ENCODE measurements at places on chromosomes 3 and 15. TPM values are rescaled to one million over a fixed set of nuclear protein-coding genes. Genes with fewer than 3 reads are reported as not detected.

Gene CFAP20DC
- 0.20 TPM for total RNA-seq

Gene GP5
- not detected for total RNA-seq

Gene CCR8
- not detected for total RNA-seq

Gene NPAP1
- under 0.01 TPM for total RNA-seq

Gene ACTL6A
- 47.0 TPM for total RNA-seq

Gene SLC38A3
- total RNA-seq: not detected

Gene LRRC34
- total RNA-seq: 1.3 TPM

GRCh38 chr3:113825090-113825489, 13.5 kb upstream of the GRAMD1C start:
- H3K27me3 ChIP-seq: no peaks in the 10 kb centered on the region
- H3K4me1 ChIP-seq: peaks cover under 1% of the 10 kb centered on the region
- H3K27ac ChIP-seq: no peak overlapping the region
- H3K4me3 ChIP-seq: no peak overlapping the region
- no peak for DNase-seq
- no peaks in the 10 kb centered on the region for H3K36me3 ChIP-seq

GRCh38 chr15:80578206-80578595, 116.9 kb upstream of the ABHD17C start:
- no peak for DNase-seq
- H3K4me1 ChIP-seq: no peaks in the 10 kb centered on the region
- H3K4me3 ChIP-seq: no peak overlapping the region
- H3K27me3 ChIP-seq: no peaks in the 10 kb centered on the region

GRCh38 chr3:52306978-52307377, 9.1 kb upstream of the DNAH1 start:
- no peak for DNase-seq
- no peak overlapping the region for H3K27ac ChIP-seq
- H3K36me3 ChIP-seq: no peaks in the 10 kb centered on the region
- peaks cover 3% of the 10 kb centered on the region for H3K4me1 ChIP-seq
- no peak overlapping the region for H3K4me3 ChIP-seq

- no peak overlapping the region for H3K4me3 ChIP-seq
- H3K27ac ChIP-seq: no peak overlapping the region
- no peaks in the 10 kb centered on the region for H3K36me3 ChIP-seq
These were observed 541.2 kb downstream of the RBMS3 start for GRCh38 chr3:29822071-29822470.

- no peaks in the 10 kb centered on the region for H3K4me1 ChIP-seq
- H3K36me3 ChIP-seq: no peaks in the 10 kb centered on the region
- no peak overlapping the region for H3K27ac ChIP-seq
- peak; percentile 33 for DNase-seq
- H3K27me3 ChIP-seq: no peaks in the 10 kb centered on the region
- H3K4me3 ChIP-seq: no peak overlapping the region
These were observed 6.5 kb downstream of the CHST13 start for GRCh38 chr3:126530171-126531050.

DNA sequence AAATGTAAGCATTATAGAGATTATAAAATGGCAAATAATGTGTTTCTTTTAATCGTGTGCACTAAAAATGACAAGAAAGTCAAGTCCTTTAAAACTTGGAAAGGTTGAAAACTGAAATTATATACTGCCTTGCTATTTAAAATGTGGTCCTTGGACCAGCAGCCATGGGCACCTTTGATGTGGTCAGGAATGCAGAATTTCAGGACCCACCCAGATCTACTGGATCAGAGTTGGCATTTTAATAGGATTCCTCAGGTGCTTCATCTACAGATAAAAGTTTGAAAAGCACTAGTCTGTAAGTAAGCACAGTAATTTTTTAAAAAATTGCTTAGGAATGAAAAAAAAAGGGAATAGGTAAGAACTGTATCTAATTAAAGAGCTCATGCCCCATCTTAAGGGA, 55.8 kb downstream of the ADAMTS9 start:
- H3K4me1 ChIP-seq: no peaks in the 10 kb centered on the region
- H3K4me3 ChIP-seq: no peak overlapping the region
- H3K36me3 ChIP-seq: no peaks in the 10 kb centered on the region
- no peak overlapping the region for H3K27ac ChIP-seq
- H3K27me3 ChIP-seq: no peaks in the 10 kb centered on the region
- DNase-seq: no peak

DNA sequence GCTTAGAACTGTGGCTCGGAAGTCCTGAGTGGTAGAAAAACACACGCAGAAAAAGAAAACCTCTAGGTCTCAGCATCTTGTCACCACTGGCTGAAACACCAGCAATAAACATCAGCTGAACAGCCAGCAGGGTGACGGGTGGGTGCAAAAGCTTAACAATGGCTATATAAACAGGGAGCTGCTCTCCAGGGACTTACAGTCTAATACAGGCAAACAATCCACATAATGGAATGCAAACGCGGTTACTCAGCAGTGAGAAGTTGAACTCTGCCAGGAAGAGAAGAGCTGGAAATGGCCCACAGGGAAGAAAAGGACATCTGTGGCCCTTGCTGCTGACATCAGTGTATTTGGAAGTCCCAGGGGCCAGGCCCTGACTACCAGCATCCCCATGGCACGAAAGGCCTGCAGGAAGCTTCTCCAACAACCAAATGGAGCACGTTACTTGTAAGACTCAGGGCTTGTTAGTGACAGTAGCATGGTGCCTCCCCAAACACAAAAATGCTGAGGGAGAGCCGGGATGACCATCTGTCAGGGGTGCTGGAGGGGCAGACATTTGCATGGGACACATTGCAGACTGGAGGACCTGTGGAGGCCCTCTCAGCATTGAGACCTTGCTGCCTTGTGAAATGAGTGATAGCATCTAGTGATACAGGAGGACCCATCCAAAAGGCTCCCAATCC, 3.0 kb downstream of the HEG1 start:
- no peak for DNase-seq
- peak overlapping the region; percentile 87 for H3K27ac ChIP-seq
- no peaks in the 10 kb centered on the region for H3K36me3 ChIP-seq
- peaks cover 70% of the 10 kb centered on the region for H3K4me1 ChIP-seq
- H3K4me3 ChIP-seq: peak overlapping the region; percentile 5

DNA sequence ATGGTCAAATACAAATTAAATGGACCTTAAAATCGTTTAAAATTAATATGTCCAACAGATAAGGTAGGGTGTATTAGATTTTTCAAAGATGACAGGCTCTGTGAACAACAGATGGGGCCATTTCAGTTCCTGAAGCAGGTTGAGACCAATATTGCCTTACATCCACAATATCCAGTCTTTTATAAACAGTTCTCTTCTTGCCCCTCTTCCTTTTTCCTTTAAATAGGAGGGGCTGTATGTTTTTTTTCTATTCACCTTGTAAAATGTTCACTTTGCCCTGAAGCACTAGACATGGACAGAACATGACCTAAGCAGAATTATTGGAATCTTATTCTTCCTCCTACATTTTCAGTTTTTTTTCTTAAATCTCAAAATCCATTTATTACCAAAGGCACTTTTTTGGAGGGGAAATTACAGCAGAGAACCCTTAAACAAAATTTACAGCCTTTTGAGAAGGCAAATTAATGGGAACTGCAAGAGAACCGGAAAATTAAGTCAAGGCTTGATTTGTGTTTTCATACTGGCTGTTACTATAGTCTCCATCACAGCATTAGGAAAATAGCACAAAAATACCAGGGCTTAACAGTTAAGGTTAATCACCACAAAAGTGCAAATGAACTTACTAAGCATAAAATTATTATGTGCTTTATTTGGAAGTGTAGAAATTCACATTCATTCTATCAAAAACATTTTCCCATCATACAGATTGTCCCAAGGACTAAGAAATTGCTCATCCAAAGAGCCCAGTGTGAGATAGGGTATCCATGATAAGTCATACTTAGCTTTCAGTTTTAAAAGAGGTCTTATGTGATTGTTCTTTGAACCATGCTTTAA, 55.8 kb downstream of the CMSS1 start:
- H3K27ac ChIP-seq: peak overlapping the region; percentile 88
- DNase-seq: no peak
- peak overlapping the region; percentile 58 for H3K4me3 ChIP-seq
- H3K36me3 ChIP-seq: no peaks in the 10 kb centered on the region

- H3K36me3 ChIP-seq: no peaks in the 10 kb centered on the region
- no peaks in the 10 kb centered on the region for H3K4me1 ChIP-seq
- H3K27ac ChIP-seq: no peak overlapping the region
- DNase-seq: no peak
- H3K27me3 ChIP-seq: no peaks in the 10 kb centered on the region
- no peak overlapping the region for H3K4me3 ChIP-seq
These were observed 16.5 kb upstream of the MUSTN1 start for GRCh38 chr3:52851348-52851747.

DNA sequence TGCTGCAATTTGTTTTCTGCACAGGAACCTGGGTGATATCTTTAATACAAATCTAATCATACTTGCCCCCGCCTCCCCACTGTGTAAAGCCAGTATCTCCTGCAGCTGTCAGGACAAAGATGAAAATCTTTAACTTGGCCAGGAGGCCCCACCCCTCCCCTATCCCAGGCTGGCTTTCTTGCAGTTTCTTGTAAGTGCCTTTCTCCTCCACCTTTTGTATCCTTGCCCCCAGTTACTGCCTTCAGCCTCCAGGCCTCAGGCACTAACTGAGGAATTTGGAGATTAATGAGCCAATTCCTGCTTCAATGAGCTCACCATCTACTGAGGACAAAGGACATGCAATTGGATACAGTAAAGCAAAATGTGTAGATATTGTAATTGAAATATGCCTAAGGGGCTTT, 6.5 kb downstream of the GCSAM start:
- H3K4me3 ChIP-seq: no peak overlapping the region
- no peak overlapping the region for H3K27ac ChIP-seq
- H3K27me3 ChIP-seq: no peaks in the 10 kb centered on the region
- no peaks in the 10 kb centered on the region for H3K4me1 ChIP-seq
- no peak for DNase-seq

- H3K4me3 ChIP-seq: no peak overlapping the region
- no peaks in the 10 kb centered on the region for H3K4me1 ChIP-seq
- DNase-seq: no peak
- no peak overlapping the region for H3K27ac ChIP-seq
These were observed 92.1 kb upstream of the GADL1 start for GRCh38 chr3:30986551-30986950.

- H3K27ac ChIP-seq: no peak overlapping the region
- no peaks in the 10 kb centered on the region for H3K4me1 ChIP-seq
- H3K27me3 ChIP-seq: no peaks in the 10 kb centered on the region
- H3K36me3 ChIP-seq: no peaks in the 10 kb centered on the region
- no peak for DNase-seq
These were observed 138.4 kb downstream of the PLCL2 start for GRCh38 chr3:17023006-17023664.

GRCh38 chr3:14418296-14419250, 16.2 kb downstream of the SLC6A6 start:
- H3K4me1 ChIP-seq: peaks cover 8% of the 10 kb centered on the region
- peak; percentile 55 for DNase-seq
- H3K4me3 ChIP-seq: no peak overlapping the region
- H3K27me3 ChIP-seq: no peaks in the 10 kb centered on the region
- H3K27ac ChIP-seq: no peak overlapping the region

GRCh38 chr3:125481786-125482185, 38.2 kb downstream of the SNX4 start:
- H3K4me3 ChIP-seq: no peak overlapping the region
- H3K27ac ChIP-seq: no peak overlapping the region
- no peak for DNase-seq
- no peaks in the 10 kb centered on the region for H3K4me1 ChIP-seq
- no peaks in the 10 kb centered on the region for H3K27me3 ChIP-seq
- H3K36me3 ChIP-seq: no peaks in the 10 kb centered on the region
